Thoracic aorta (tissue), 2 donors: ENCODE measurements at places on chromosomes 3 and 15.

DNA sequence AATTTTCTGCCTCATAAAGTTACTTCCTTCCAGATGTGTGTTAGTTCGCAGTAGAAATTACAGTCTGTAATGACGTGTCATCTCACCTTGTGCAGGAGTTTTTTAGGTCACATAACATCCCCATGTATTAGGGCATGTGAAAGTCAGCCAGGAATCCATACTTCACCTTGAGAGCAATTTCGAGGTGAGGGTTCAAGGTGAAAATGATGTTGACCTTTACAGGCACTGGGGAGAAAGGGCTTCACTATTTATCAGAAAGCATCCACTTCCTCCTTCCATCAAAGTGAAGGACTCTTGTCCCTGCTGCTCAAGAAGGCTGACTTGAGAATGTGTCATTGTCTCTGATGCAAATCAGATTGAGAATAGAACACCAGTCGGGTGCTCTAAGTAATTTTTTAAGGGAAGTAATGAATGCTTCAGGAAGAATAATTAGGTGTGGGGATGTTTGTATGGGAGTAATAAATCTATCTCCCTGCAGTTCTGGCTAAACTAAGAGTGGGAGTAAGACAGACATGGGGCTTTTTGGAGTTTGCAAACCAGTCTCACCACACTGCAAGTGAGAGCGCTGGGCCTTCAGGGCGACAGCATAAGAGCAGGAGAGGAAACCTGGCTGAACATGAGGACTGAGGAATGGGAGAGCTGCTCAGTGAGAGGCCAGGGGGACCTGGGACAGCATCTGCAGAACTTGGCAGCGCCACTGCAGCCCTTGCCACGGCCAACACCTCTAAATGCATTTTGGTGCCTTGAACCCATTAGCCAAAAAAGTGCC, 85.9 kb upstream of the IL12A start:
- DNase-seq, result no peak

DNA sequence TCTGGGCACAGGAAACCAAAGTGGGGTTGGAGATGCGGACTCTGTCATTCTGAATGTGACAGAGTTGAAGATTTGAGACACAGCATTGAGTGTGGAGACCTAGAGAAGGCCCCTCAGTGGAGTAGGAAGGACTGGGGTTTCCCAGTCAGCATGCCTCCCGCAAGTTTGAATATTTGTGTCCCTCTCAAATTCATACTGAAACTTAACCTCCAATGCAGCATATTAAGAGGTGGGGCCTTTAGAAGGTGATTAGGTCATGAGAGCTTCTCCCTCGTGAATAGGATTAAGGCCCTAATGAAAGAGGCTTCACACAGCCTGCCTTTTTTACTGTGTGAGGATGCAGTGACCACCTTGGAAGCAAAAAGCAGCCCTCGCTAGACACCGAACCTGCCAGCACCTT, 8.0 kb downstream of the HDDC3 start:
- no peak for DNase-seq

GRCh38 chr3:156803952-156804741, 22.0 kb upstream of the LEKR1 start:
- DNase-seq, result no peak

DNA sequence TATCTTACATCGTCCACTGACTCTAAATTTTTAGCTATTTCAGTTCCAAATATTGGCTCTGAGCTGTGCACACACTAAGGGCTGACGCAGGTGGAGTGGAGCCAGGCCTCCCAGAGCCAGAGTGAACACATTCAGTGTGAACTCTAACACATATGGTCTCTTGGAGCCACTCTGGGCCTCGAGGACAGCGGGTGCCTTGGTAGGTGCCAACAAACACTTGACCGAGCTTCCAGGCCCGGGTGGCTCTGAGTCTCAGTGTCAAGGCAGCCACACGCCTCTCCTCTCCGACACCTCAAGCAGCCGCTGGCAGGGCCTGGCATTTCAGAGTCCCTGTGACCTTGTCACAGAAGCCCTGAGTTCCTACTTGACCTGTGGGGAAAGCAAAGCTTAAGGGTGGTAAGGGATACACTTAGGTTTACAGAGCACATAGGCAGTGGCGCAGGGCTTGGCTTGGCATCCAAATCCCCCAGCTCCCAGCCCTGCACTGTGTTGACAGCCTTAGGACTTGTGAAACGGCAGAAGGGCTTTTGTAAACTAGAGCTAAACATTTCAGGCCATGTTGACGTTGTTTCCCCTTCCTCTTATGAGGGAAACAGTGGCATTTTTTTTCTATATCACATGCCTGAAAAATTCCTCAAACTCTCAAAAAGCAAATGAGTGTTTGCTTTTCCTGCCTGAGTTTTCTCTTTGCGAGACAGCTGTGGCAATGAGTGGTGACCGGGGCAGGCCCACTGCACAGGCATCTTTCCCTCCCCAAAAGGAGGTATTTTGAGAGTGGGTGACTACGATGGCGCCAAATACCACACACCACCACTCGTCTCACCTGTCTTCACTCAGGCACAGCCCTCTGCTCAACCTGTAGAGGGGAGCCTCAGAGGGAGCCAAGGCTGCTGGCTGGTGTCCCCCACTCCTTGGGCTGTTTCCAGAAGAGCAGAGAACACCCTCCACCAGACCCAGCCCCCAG, 60.8 kb downstream of the DAPK2 start:
- peak; percentile 17 for DNase-seq

DNA sequence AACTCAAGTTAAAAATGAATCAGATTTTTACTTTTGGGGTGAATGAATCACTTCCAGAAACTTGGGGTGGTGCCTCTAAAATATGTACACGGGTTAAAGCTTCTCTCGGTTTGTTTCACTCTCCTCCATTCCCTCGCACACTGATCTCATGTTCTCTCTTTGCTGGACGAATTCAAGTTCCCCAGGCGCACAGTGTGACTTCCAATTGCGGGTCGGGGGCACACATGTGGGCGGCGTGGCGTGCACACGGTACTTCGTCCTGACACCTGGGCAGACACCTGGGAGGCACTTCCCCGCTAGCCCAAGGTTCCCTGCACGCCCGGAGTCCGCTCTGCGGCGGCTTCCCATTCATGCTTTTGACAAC, 692 bp downstream of the SCAANT1 start:
- DNase-seq, result no peak

DNA sequence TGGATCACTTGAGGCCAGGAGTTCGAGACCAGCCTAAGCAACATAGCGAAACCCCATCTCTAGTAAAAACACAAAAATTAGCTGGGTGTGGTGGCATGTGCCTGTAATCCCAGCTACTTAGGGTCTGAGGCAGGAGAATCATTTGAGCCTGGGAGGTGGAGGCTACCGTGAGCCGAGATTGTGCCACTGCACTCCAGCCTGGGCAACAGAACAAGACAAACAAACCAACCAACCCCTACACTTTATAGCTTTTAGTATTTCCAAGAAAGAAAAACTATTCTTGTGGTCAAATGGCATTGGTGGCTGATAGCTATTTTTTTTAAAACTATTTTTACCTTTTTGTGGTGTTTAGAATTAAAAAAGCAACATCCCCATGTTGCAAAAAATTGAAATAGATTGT, 7.2 kb downstream of the TMEM45A start:
- no peak for DNase-seq
